Activated CD8-positive, alpha-beta memory T cell treated with anti-CD3 and anti-CD28 coated beads, Interleukin-2, amount 10 ng/mL, durations not matched to agents 7 days and 5 days (primary cell): ENCODE measurements at places on chromosomes 13 and 19.

- no peak for DNase-seq
These were observed 1.0 kb upstream of the MYH14 start for GRCh38 chr19:50202386-50202785.

- DNase-seq = no peak
These were observed 87.8 kb downstream of the CCNA1 start for GRCh38 chr13:36520111-36520510.

- DNase-seq = no peak
These were observed 36.9 kb downstream of the RGCC start for GRCh38 chr13:41494202-41494601.

DNA sequence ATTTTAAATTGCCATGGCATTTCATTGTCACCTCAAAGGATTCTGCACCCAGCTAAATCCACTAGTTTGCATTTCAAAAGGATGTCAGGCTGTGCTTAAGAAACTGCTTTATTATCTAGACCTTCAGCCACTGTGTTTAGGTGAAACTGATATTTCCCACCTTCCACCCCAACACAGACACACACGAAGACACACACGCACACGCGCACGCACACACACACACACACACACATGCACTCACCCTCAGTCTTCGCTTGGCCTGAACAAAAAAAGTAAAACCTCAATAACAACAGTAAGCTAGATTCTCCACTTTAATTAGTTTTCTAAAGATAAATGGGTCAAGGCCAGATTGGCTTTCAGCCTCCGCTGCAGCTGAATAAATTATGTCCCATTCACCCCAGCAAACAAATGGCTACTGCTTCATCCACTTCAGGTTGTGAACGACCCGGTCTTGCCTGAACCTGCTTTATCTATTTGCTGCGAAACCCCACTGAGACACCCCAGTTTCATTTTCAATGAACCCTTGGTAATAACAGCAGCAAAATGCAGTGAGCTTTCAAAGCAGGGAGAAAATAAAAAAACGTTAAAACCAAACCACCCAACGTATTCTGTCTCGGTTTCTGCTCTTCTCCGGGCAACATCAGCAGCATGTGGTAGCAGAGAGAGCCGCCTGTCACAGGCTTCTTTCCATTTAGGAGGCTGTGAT is 166.8 kb downstream of the DCT start:
- peak; percentile 70 for DNase-seq

DNA sequence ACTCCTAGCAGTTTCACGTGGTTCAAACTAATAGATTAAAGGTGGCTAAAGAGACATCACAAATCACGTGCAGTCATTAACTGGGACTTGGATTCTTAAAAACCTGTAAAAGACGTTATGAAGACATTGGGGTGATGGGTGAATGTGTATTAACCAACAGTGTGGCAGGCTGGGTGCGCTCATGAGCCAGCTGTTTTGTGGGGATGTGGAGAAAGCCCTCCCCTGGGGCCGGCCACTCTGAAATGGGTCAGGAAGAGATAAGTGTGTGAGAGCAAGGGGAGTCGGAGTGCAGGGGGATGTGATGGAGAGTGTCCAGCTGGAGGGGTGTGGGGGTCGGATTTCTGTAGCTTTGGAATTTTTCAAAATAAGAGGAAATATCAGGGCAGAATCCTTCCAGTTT is 10.4 kb downstream of the UPF1 start:
- DNase-seq = no peak

DNA sequence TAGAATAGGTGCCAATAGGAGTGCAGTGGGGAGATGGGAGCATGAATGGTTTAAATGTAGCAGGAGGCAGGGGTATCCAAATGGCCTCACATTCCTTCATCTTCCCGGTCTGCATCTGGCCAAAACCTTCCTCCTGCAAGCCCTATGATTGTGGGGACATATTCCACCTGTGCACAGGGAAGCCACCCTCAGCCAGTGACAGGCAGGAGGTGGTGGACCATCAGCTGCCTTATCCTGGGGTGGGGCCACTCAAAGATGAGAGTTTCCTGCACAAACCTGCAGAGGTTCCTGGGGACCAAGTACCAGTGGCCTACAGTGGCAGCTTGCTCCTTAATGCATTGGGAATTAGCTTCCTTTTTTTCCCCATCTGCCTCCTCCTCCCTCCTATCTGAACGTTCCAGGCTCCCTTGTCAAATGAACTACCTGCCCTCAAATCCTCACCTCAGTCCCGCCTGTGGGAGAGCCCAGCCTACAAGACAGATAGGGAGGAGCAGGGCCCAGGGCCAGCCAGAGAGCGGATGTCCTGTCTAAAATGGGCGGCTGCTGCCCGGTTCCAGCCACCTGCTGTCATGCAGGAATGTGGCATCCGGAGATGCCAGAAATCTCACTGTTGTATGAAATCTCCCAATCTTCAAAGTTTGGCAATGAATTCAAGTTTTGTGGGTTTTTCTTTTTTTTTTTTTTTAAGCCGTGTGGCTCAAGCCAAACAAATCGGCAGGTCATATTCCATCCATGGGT is 85.0 kb downstream of the TSHZ3 start:
- DNase-seq = no peak

GRCh38 chr13:110155072-110155471 is 151.9 kb downstream of the COL4A1 start:
- DNase-seq = no peak

DNA sequence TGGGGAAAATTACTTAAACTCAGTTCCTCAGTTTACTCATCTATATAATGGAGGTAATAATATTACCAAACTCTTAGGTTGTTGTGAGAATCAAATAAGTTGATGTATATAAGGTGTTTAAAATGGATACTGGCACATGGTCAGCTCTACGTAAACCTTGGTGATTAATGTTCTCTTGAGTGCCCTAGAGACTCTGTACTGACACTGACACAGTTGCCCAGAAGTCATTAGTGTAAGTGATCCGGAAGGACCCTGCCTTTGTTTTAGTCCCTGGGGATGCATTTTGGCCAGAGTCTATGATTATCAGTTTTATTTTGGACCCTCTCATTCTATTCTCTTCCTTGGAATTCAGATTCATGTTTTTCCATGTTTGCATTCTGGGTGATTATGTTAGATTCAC is 31.9 kb downstream of the CHST8 start:
- DNase-seq = no peak

GRCh38 chr19:52171321-52172169 is at the start of gene ZNF836:
Gene ZNF836 (minus strand): TSS chr19:52171621. CDS start chr19:52168072, 3,549 bp downstream.
- DNase-seq = peak; percentile 93

DNA sequence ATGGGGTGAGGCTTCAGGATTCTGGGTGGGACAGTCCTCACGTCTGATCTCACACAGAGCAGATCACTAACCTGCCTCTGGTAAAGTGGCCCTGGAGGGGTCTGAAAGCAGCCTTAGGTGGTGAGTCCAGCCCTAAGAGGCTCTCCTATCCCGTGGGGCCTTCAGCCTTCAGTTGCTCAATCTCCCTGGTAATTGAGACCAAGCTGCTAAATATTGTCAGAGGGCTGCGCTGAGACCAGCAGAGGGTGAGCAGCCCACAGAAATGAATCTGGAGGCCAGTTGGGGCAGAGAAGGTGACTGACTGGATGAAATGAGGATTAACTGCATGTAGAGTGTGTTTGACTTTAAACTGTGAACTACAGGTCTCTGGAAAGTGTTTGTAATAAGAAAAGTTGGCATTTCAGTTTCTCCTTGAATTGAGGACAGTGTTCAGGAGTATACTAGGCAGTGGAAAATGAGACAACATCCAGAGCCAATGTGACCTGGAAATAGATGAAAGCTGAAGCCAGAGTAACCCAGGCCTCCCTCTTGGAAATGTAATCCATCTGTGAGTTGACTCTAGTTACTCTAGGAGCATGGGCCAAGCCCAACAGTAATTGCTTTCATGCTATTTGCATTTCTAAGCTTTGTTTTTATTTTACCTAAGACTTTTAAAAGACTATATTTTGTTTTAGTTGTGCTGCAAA is 14.3 kb upstream of the HSPH1 start:
- no peak for DNase-seq

DNA sequence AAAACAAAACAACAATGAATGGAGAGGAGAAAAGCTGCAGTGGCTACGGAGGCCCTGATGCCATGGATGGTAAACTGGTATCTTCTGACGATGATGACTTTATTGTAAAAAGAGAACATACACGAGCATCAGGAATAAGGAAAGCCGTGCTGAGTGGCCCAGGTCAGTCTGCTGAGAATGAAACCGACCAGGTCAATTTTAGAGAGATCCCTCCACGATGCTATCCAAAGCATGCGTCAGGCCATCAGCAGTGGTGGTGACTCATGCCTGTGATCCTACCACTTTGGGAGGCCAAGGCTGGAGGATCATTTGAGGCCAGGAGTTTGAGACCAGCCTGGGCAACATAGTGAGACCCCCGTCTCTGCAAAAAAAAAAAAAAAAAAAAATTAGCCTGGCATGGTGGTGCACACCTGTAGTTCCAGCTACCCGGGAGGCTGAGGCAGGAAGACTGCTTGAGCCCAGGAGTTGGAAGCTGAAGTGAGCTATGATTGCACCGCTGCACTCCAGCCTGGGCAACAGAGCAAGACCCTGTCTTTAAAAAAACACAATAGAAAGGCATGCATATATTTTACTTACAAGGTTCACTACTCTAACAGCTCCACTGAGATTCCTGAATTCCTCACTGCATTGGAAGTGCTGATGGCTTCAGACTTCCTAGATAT is 62.3 kb downstream of the GADD45B start:
- no peak for DNase-seq

DNA sequence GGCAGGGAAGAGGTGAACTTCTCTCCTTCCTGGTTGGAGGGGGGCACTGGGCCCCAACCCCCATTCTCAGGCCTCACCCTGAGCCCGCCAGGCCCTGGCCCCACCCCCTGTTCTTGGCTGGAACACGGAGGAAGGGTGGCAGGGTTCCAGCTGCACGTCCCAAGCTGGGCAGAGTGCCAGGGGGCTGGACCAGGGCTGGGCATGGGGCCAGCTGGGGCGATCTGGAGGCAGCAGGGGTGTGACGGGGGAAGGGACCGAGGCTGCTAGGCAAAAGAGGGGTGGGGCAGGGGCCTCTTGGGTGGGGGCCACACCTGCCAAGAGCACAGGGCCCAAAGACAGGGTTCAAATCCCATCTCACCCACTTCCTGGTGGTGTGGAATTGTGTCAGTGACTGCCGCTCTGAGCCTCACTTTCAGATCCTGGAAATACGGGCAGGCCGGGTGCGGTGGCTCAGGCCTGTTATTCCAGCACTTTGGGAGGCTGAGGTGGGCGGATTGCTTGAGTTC is 2.2 kb downstream of the HIF3A start:
- no peak for DNase-seq

DNA sequence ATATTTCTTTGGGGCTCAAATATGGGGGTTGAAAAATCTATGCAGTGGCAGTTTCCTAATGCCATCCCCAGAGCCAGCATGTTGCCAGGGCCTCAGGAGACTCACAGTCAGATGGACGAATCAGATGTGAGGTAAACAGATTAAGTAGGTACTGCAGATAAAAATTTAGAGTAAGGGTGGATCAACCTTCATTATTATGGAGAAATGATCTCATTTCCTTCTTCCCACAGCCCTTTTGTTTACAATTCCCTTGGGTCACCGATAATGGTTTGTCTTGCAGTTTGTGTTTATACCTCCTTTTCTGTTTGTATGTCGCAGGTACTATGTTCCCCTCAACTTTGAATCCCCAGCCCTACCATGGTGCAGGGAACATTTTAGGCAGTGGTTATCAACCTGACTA is 20.0 kb downstream of the DIAPH3 start:
- no peak for DNase-seq

GRCh38 chr19:56139847-56140582 is 1.1 kb upstream of the ZNF444 start:
- no peak for DNase-seq

GRCh38 chr13:40389081-40389641 is 277.3 kb downstream of the FOXO1 start:
- peak; percentile 75 for DNase-seq

- DNase-seq = no peak
These were observed 1.8 kb upstream of the SIGLEC12 start for GRCh38 chr19:51503286-51503817.

DNA sequence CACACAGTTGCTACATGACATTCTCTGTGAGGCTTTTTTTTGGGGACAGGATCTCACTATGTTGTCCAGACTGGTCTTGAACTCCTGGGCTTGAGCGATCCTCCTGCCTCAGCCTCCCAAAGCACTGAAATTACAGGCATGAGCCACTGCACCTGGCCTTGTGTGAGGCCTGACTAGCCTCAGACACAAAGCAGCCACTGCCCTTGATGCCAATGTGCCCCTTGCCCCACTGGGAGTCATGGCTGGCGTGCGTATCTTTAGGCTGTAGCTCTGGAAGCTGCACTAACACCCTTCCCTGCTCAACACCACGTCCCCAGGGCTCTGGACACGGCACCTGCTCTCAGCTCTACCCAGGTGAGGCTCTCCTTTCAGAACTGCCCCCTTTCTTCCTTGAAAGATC is 14.5 kb upstream of the KPTN start:
- no peak for DNase-seq

GRCh38 chr19:34502582-34503411 is 21.2 kb downstream of the WTIP start:
- peak; percentile 38 for DNase-seq

GRCh38 chr19:7819337-7819736 is 10.7 kb upstream of the EVI5L start:
- no peak for DNase-seq

- DNase-seq = no peak
These were observed 16.0 kb downstream of the SMAD9 start for GRCh38 chr13:36903925-36904595.

- no peak for DNase-seq
These were observed 289.8 kb upstream of the SPRY2 start for GRCh38 chr13:80630685-80631121.

DNA sequence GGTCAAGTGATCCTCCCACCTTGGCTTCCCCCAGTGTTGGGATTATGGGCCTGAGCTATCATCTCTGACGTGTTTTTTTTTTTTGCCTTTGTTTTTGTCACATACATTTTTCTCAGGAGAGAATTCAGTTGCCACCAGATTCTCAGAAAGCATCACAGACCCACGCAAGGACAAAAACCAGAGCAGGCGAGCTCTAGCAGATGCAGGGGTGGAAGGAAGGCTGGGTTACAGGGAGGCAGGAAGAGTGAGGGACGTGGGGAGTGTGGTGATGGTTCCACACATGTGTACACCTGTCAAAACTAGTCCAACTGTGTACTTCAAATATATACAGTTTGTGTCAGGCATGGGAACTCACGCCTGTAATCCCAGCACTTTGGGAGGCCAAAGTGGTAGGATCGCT is 4.3 kb downstream of the TMEM161A start:
- DNase-seq = no peak

DNA sequence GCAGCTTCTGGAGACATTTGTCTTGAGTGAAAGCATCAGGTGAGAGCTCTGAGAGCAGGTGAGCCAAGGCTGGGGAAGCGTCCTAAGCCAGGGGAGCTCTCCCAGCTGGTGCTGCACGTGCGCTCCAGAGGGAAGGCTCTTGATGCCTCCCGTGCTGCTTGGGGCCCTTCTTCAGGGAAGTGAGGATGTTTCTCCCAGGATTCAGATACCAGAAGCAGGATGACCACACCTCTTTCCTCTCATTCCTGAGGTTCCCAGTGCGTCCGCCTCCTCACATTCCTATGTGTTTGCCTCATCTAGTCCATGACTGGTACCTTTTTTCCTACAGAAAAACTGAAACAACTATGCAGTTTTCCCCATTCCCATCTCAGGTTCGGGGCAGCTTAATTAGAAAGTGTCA is 231.0 kb upstream of the IRS2 start:
- DNase-seq = no peak
